ENCODE measurements at places on chromosomes 12 and 14.

- DNase-seq, result no peak
Observed at GRCh38 chr12:89333564-89334252, 18.6 kb downstream of the DUSP6 start.

- no peak for DNase-seq
Observed at GRCh38 chr12:27280412-27280811, 36.3 kb downstream of the STK38L start.

- no peak for DNase-seq
Observed at GRCh38 chr12:9973949-9974348, 2.7 kb downstream of the CLEC12A start.

DNA sequence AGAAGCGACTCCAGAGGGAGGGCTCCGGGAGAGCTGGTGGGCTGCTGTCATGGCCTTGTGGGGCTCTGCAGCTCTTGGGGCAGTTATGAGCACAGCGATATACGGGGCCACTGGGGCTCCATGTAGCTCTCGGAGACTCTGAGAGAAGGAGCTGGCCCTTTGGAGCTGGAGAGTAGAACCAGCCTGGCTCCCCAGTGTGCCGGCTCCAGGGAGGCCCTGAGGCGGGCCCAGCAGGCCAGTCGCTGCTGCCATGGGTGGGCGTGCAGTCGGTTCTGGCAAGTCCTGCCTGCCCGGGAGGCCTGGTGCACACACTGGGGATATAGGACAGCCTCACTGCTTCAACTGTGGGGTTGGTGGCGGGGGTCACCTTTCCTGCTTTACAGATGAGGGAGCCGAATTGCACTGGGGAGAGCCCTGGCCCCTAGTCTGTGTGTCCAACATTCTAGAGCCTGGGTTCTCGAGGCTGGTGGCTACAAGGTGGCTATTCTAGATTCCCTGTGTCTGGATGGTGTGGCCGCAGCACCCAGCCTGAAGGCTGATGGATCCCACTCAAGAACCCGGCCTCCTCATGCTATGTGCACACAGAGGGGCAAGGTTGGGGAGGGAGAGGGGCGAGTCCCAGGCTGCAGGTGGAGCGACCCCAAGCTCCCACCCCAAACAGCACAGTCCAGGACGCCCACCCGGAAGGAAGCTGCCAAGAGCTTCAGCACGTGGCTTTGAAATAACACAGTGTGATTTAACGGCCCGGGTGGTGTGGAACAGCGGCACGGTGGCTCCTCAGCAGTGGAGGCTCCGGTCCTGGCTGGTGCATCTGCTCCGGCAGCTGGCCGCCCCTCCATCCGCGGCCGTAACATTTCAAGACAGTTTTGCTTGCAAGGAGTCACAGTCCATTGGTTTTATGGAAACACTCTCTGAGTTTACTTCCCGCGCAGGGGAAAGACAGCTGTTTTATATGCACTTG lies 188.3 kb upstream of the C14orf180 start:
- DNase-seq, result no peak

- DNase-seq, result peak; percentile 23
Observed at GRCh38 chr12:51846911-51847642, 1.4 kb downstream of the FIGNL2 start.

DNA sequence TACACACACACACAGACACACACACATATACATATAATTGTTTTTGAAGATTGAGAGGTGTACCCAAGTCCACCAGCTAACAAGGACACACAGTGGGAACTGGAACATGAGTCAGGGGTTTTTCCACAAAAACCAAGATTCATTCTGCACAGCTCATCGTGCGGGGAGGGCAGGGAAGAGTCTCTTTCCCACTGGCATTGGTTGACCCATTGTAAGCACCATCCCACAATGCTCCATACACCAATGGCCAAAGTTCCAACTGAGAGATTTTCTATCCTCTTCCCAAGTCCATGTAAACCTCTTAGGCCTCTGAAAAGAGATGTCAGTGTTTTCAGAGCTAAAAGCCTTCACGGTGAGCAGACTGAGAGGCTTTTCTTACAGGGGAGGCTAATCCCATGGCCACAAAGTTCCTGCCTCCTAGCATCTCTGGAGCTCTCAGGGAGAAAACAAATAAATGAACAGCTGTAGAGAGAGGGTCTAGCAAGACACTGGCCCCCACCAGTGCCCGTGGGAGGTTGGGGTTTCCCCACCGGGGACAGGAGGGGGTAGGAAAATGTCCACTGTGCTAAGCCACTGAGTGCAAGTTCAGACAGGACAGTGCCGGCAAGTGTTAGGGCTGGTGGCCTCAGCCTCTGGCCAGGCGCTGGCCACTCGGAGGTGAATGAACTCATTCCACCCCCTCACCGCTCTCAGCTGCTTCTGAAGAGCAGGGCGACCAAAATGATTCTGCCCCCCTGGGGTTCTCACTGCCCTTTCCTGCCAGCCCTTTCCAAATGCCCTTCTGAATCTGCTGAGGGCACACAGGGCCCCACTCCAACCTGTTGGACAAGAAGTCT lies 21.5 kb upstream of the TC2N start:
- DNase-seq, result no peak
